ENCODE measurements at places on chromosomes 11 and 22.
A peak's percentile ranks its signal among the peaks of the same experiment; 100 is the strongest.

DNA sequence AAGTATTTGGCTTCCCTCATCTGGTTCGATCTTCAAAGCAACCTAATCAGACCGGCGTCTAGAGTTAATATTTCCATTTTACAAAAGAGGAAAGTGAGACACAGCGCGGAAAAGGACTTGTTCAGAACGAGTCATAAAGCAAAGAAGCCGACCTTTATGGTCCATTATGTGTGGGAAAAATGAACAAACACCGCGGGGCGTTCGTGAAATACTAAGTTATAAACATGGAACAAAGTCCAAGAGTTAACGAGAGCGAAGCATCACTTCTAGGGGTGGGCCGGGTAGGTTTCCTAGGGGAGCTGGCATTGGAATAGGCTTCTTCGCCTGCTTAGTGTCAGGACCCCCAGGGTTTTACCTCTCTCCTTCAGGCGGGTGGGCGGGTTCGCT, 575 bp downstream of the DUSP18 start:
- peak; percentile 57 for DNase-seq

DNA sequence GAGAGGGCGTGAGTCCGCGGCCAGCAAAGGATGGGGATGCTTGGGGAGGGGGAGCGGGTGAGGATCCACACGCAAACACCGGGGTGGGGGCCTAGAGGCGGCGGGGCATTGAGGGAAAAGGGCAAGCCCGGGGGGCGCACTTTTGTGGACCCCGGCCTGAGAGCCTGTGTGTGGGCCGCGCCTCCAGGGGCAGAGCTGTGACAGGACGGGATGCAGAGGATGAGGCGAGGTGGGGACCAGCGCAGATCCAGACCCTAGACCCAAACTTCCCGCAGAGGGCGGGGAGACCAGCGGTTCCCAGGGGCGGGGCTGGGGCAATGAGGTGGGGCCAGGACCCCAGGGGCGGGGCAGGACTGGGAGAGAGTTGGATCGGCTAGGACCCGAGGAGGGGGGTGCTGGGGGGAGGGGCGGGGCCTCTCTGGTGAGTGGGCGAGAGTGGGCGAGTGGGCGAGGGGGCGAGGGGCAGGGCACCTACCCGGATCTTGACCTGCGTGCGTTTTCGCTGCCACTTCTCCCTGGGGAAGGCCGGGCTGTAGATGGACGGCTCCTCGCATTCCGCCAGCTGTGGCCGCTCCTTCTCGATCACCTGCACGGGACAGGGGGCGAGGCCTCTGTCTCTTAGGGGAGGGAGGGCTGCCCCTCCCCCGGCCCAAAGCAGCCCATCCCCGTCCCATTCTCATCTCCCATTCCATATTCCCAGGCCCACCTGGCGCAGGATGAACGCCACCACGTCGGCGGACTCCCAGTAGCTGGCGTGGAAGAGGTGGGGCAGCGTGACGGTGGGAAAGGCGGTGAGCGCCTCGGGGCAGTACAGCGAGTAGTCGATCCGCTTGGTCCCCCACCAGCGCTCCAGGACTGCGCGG, 10.6 kb downstream of the PITPNM1 start:
- peak; percentile 46 for DNase-seq

DNA sequence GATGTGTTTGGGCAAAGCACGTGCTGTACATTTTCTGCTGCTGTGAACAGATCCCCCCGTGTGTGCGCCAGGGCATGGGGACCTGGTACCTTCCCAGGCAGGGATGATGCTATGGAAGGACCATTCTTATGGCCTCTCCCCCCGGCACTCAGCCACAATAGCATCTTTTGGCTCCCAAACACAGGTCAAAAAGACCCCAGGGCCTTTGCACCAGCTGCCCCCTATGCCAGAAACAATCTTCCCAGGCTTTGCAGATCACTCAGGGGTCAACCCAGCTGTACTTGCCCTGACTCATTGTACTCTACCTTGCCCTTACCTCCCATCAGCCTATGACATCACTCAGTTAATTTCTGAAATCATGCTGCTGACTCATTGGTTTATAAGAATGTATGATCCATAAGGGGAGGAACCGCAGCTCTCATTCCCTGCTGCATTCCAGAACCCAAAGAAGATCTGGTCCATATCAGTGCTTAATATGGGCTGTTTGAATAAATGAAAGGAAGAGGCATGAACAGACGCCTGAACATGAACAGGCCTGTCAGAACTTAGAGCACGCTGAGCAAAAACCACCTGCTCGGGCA, 100.7 kb downstream of the CELSR1 start:
- no peak for DNase-seq

- DNase-seq: no peak
Observed at GRCh38 chr11:62708392-62708791, 916 bp downstream of the GNG3 start.

DNA sequence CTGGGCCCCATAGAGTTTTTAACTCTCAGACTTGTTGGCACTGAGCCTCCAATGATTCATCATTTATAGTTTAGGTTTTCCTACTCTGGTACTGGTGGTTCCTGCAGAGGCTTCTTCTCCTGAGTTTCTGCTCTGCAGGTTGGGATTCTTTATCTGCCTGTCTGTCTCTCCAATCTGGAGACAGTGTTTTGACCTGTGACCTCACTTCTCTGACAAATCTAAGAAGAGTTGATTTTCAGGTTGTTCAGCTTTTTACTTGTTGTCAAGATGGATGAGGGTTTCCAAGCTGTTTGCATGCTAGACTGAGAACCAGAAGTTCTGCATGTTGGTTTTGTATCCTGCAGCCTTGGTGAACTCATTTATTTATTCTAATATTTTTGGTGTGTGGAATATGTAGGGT, 63.9 kb downstream of the JAM3 start:
- peak; percentile 48 for DNase-seq

DNA sequence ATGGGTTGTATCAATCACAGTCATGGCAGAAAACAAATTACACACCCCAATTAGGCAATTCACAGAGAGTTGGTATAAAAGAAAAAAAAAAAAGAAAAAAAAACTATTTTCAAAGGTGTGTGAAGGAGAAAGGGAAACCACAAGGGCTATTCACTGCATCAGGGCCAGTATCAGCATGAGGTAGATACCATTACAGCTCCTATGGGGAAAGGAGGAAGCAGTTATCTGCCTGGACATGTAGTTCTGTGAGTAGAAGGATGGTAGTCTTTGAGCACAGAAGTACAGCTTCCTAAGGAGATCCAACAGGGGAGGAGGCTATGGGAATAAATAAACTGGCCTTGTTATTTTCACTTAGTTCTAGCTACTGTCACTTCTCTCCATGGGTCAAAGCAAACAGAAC, 746.1 kb downstream of the LUZP2 start:
- DNase-seq: no peak

DNA sequence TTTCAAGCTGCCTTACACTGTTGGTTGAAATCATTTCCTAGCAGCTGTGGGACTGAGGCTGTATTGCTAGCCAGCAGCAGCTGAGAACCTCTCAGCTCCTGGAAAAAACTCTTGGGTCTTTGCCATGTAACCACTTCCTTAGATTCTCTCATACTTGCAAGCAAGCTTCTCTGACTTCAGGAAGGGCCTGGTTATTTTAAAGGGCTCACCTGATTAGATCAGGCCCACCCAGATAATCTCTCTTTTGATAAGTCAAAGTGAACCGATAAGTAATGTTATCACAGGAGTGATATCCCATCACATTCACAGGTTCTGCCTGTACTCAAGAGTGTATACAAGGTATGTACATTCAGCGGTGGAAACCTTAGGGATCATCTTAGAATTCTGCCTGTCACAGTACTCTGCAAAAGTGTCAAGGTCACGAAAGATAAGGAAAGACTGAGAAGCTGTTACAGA, 7.4 kb upstream of the CLPB start:
- DNase-seq: no peak

- no peak for DNase-seq
Observed at GRCh38 chr11:88363648-88364065, 26.1 kb upstream of the CTSC start.

DNA sequence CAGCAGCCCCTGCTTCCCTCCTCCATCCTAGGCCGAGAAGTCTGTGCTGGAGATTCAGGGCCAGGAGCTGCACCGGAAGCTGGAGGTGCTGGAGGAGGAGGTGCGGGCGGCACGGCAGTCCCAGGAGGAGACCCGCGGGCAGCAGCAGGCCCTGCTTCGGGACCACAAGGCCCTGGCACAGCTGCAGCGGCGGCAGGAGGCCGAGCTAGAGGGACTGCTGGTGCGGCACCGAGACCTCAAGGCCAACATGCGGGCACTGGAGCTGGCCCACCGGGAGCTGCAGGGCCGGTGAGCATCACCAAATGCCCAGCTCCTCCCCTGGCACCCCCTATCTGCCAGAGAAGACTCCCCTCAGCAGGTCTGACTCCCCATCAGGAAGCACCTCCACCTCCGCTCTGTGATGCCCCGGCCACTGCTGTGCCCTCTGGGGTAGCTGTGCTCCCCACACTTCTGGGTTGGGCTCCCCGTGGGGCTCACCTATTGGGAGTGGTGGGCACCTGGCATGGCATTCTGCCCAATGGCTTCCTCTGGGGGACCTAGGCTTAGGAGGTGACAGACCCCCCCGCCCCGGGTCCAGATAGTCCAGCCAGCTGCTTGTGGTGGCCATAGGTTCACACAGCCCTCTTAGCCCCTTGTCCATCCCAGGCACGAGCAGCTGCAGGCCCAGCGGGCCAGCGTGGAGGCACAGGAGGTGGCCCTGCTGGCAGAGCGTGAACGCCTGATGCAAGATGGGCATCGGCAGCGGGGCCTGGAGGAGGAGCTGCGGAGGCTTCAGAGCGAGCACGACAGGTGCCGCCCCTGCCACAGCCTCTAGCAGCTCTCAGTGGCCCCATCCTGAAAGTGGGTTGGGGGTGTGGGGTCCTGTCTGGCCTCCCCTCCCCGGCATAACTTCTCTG, 6.6 kb upstream of the RPS6KA4 start:
- DNase-seq: no peak

DNA sequence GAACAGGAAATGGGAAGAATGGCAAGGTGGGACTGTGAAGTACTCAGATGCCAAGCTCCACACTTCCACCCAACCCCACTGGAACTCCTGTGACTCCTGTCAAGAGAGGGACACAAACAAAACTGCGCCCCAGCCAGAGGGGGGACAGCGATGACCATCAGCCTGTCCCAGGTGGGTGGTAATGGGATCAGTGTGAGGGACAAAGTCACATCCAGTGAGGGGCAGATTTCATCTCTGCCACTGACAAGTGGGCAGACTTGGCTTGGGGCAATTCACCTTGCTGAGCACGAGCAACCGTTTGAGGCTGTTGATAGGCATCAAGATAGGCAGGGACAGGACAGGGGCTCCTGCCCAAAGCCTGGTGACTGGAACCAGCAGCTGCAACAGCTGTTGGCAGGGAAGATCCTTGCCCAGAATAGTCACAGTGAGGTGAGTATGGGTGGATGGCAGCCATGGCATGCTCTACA, 105.4 kb upstream of the PITPNB start:
- DNase-seq: no peak

DNA sequence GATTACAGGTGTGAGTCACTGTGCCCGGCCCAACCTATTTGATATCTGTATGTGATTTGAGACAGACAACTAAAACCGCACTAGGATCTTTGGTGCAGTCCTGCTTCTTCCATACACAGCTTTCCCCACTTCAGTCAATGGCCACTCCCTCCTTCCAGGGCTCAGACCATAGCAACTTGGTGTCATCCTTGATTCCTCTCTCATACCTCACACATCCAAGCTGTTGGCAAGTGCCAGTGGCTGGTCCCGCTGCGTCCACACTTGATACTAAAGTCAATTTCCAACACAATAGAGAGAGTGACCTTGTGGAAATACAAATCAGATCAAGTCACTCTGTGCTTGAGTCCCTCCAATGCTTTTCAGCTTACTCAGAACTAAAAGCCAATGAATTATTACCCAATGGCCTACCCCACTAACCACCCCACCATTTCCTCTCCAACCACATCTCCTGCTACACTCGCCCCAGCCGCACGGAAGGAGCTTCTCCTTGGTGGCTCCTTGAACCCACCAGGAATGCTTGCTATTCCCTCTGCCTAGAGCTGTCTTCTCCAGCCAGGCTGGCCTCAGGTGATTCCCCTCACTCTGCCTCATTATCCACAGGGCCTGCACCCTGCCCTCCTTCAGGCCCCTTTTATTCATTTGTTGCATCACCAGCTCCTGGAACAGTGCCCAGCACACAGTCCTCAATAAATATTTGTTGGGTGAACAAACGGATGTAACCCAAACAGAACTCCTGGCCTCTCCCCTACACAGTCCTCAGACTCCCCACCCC, 12.9 kb downstream of the ABTB2 start:
- no peak for DNase-seq

DNA sequence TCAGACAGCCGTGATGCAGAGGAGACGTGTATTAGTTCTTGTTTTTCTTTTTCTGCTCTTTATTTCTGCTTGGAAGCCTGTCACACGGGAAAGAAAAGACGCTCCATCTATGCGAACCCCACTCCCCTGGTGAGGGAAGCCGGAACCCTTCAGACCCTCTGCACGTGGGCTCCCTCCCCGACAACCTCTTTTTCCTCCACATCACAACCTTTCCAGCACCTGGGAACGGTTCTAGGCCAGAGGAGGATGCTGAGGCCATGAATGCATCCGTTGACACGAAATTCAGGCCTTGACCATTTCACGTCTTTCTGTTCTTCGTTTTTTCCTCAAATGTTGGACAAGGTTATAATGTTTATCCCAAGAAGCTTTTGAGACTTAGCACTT, 85.3 kb upstream of the WNT7B start:
- no peak for DNase-seq

Measured in Caco-2 (cell line).